BE2C (cell line): ENCODE measurements at places on chromosomes 3 and 15.

DNA sequence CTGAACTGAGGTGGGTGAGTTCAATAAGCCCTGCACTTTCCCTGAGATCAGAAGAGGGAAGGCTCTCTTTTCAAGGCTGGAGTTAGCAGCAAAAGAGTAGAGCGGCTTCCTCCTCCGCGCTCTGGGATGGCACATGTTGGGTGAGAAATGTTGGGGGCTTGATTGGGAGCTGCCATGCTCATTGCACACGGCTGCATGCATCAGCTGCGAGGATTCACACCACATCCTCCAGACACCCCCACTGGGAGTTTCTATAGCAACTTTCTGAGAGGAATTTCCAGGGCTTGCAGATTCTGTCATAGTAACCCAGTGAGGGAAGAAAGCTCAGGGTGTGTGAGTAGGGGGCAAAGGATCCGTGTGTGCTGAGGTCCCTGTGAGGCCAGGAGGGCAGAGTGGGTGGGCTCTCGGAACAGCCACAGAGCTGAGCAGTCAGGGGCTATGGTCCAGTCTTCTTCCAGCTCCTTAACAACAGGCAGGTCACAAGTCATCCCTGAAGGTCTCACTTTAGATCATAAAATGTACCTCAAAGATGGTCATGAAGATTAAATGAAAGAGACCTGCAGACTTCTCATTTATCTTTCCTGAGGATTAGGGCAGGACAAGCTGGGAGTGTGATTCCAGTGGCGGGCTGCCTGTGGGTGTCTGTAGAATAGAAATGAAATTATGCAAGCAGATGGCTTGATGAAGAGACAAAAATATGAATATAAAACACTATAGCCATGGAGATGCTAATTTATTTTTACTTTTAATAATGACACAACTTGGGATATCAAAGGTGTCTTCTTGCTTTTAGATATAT, 75.7 kb upstream of the CHRNA7 start:
- DNase-seq: no peak

- DNase-seq: peak; percentile 42
These were observed 170.8 kb downstream of the IGSF11 start for GRCh38 chr3:118863731-118864322.

DNA sequence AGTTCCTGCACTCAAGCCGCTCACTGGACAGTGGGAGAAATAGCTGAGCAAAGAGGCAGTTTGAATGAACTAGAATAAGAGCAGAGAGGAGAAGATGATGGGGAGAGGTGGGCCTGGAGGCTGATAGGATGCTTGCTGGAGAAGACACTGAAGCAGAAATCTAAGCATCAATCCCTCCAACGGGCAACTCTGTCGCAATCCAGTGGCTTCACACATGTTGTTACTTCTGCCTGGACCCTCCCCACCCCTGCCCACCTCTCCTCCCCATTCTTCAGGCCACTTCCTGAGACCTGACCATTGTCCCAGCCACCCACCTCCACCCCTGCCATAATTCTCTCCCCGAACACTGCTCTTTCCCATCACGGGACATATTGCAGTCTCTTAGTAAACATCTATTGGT, 76.0 kb downstream of the SRGAP3 start:
- no peak for DNase-seq

GRCh38 chr3:190644035-190644434, 130.2 kb downstream of the IL1RAP start:
- DNase-seq: no peak

GRCh38 chr3:149933858-149934257, 36.8 kb downstream of the PFN2 start:
- no peak for DNase-seq

GRCh38 chr3:125398952-125399351, 23.8 kb upstream of the ZNF148 start:
- DNase-seq: no peak

- no peak for DNase-seq
These were observed 449.7 kb upstream of the ALCAM start for GRCh38 chr3:104916971-104917370.

DNA sequence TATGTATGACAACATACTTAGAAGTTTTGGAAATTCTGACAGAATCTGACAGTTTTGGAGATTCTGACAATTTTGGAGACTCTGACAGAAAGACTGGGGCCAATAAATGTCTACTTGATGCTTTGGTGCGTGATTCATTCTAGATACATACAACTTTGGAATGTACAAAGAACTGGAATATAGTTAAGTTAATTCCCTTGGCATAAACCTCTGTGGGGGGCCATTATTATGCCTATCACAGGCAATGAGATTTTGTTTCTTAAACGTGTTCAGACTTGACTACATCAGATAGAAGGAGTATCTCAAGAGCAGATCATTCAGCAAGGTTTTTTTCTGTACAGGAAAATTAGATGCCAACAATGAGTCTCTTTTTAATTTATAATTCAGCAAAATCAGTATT, 617.6 kb upstream of the ZNF717 start:
- DNase-seq: no peak

GRCh38 chr15:68311859-68312557, 34.5 kb downstream of the FEM1B start:
- no peak for DNase-seq

DNA sequence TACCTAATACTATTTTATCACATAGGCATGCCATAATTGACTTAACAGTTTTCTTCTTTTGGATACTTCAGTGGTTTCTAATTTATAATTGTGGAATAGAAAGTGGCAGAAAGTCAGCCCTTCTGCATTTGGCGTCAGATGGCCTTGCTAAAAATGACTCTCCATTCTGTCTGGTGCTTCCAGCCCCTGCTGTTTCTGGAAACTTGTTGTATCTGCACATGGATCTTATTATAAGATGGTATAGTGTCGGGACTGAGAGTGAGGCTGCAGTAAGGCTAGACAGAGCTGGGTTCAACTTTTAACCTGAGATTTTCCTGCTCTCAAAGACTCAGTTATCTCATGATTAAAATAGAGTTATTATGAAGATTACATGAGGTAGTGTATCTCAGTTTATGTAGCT, 74.8 kb upstream of the WDR72 start:
- DNase-seq: peak; percentile 61

- peak; percentile 13 for DNase-seq
These were observed 81.4 kb upstream of the BCHE start for GRCh38 chr3:165918657-165918979.

DNA sequence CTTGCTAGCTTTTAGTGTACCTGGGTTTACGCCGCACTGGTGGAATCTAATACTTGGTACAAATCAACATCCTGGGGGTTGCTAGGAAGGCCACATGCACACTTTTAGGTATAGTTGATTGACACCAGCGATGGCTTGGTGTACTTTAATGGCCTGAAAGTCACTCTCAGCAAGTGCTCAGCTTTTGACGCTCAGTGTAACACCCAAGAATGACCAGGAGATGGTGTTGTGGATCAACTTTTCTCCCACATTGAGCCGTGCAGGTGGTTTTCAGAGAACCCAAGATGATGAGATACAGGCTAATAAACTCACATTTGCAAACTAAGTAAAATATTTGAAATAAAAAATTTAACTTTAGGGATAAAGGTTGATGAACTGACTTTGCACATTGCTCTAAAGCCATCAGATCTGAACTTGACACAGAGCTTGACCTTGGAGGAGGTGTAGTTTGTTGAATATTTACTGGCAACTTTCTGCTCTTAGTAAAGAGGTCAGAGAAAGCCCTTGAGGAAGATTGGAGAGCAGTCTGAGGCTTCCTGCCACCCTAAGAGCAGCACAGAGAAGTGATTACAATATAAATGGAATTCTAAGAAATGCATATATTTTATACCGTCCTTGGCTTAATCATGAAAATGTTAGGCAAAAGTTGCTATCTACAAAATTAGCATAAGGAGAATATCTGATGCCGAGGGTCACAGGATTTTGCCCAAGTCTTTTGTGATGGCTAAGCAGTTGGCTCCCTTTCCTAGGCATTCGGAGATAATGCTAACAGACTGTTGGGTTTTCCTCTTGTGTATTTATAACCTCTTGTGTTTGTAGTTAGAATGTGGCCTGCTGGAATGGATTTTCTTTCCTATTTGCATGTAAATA, 143.4 kb upstream of the RASGRP1 start:
- peak; percentile 32 for DNase-seq

DNA sequence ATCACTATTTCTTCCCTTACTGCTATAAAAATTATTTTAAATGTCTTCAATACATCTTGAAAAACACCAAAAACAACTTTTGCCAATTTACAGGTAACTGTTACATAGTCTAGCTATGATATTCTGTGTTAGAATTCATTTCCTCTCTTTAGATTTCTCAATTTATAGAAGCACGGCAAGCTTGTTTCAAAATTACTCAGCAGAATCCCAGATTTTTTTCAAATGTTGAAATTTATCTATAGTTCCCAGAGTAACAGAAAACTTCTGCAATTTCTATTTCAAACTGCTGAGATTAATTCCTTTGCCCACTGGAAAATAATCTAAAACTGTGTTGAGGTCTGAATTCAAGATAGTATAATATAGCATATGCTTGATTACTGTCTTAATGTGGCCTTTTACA, 41.2 kb downstream of the CCPG1 start:
- no peak for DNase-seq

- peak; percentile 50 for DNase-seq
These were observed 140.7 kb upstream of the MEF2A start for GRCh38 chr15:99424978-99425656.

DNA sequence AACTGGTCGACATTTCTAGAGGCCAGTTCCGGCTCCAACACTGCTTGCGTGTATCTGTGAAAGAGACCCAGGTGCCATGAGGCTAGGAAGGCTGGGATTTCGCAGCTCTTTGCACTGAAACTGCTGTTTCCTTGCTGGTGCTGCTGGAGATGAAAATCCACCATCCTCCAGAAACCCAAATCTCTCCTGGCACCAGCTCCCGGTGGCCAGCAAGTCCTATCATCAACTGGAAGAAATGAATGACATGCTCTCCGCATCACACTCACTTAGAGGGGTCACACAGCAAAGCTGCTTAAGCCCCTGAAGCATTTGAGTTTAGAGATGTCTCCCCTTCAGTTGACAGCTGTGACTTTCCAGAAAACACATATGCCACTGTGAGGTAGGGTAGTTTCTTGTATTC, 471.8 kb upstream of the PROK2 start:
- DNase-seq: no peak

DNA sequence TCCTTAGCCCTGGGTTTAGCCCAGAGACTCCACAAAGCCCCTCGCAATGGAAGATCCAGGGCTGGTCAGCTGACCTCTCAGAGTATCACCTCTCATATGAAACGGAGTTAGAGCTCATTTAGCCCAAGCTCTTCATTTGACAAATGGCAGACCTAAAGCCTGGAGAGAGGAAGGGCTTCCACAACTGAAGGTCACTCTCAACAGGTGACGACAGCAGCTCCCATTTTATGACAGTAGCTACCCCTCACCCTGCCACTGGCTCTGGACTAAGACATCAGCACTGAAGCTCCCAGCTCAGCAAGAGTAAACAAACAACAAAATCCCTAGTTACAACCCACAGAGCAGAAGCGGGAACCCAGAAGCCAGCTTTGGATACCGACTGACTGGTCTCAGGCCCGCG, 33.7 kb downstream of the TLE3 start:
- no peak for DNase-seq

DNA sequence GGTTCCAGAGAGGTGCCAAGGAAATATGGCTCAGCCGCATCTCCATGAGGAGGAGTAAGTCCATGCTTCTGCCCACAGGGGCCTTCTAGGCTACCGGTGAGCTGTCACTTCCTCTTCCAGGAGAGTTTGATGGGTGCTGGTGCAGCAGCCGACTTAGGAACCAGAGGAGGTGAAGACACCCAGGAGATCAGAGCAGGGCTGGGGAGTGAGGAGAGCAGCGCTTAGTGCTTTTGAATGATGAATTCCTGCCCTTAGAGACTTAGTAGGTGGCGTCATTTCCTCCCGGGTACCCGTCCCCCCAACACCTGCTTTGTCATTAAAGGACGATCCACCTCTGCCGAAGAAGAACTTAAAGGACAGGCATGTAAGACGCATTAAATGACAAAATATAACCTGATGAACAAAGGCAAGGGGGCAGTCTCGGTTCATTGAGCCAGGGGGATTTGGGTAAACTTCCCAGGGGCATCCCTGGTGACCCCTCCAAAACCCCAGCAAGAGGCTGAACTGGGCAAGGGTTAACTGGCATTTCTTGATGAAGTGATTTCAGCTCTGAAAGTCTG, 67.6 kb downstream of the HES1 start:
- no peak for DNase-seq

DNA sequence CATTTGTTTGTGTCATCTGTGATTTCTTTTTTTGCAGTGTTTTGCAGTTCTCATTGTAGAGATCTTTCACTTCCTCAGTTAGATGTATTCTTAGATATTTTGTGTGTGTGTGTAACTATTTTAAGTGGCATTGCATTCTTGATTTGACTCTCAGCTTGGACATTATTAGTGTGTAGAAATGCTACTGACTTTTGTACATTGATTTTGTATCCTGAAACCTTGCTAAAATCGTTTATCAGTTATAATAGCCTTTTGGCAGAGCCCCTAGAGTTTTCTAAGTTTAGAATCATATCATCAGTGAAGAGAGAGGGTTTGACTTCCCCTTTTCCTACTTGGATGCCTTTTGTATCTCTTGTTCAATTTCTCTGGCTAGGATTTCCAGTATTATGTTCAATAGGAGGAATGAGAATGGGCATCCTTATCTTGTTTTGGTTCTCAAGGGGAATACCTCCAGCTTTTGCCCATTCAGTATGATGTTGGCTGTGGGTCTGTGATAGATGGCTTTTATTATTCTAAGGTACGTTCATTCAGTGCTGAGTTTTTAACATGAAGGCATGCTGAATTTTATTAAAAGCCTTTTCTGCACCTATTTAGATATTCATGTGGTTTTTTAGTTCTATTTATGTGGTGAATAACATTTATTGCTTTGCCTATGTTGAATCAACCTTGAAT, 211.7 kb downstream of the MBNL1 start:
- no peak for DNase-seq

- DNase-seq: no peak
These were observed 17.9 kb upstream of the RPUSD3 start for GRCh38 chr3:9861626-9862130.

GRCh38 chr15:60721707-60722106, 242.8 kb upstream of the ICE2 start:
- DNase-seq: no peak

DNA sequence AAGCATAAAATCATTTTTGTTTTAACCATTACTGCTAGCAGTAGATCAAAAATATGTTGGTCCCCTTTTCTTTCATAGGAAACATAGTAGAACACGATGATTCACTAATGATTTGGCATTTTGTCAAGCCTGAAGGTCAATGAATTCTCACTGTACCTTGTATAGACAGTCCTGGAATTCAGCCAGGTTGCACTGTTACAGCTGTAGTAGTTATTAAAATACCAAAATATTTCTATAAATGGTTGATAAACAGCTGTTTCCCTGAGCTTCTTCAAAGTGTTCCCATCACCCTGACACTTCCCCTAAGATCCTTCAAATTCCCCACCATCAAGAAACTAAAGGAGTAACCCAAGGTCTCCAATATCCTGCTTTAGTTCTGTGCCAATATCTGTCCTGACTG, 200.9 kb downstream of the ATP8B4 start:
- DNase-seq: no peak

GRCh38 chr3:97942801-97943546, 29.3 kb downstream of the RIOX2 start:
- no peak for DNase-seq

DNA sequence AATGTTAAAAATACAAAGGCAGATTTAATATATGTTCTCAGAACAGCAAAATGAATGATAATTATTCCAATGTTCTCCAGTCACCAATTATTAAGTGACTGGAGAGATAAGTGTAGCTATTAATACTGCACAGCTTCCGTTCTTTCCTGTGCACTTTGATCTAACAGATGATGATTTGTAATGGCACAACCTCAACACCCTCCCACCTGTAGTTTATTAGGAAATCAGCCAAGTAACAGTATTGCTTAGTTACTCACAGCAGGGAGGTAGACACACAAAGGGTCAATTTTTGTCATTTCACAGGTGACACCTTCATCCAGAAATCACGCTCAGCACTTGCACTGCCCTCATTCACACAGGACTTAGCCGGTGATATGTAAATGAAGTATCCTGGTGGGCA, 688.1 kb downstream of the EPHA3 start:
- no peak for DNase-seq
